Stimulated activated CD4-positive, alpha-beta T cell treated with anti-CD3 and anti-CD28 coated beads, TNF-alpha, amount 100 ng/mL, for 1 hour (primary cell): ENCODE measurements at places on chromosomes 5 and 9.
A peak's percentile ranks its signal among the peaks of the same experiment; 100 is the strongest.

DNA sequence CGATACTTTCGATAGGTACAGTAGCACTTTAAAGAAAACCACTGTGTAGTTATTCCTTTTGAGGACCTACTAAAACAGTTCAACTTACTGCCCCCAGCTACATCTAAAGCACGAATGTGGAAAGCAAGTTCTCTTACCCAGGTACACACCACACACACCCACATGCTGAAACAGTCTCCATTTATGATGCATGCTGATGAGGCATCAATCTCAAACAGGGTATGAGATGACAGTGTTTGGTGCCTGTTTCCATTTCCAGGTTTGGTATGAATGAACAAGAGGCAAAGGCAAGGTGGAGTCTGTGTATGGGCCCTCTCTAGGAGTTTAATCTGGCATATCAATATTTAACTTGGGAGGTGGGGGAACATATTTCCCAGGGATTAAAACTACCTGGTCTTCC, 13.9 kb downstream of the HMGXB3 start:
- DNase-seq, result no peak

DNA sequence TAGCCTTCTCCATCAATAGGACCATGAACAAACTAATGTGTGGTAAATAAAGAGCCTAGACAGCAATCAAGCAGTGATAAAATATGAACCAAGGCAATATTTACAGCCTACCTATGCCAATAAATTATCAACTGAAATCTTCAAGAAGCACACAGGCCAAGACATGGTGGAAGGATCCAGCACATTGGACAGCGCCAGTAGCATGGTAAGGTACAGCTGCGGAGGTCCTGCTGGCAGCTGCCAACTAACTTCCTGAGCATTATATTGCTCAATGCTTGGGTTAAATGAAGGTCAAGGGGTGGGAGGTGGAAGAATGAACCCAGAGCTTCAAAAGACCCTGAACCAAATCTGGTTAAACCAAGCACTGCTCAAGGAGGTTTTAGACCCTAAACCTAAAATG, 16.5 kb upstream of the SPDL1 start:
- no peak for DNase-seq

DNA sequence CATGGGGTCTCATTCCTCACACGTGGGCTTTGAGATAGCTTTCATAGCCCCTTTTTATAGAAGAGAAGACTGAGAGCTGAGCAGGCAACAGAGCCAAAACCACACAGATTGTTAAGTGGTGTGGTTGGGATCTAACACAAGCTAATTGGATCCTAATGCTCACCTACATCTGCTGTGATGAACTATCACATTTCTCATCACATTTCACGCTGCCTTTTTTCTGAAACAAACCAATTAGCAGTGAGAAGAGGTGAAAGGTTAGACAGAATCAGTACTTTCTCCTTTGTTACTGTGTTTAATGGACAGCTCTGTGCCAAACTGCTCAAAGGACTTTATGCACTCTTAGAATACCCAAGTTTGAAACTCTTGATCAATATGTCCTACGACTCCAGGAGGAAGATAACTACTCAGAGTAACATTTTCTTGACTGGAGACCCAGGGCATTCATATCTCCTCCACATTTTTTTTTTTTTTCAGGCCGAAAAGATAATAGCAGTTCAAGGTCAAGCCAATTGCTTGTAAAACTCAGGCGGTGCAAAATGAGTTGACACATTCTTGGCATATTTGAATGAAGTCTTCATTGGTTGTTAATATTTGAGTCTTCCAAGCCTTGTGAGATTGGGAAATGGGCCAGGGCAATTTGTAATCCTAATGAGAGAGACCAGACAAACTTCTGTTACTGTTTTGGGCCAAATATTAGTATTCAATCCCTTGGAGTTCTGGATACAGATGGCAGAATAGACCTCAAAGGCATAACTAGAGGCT, 138.4 kb downstream of the KCTD16 start:
- DNase-seq, result no peak

GRCh38 chr9:128947527-128948301, at the start of the genes DOLK and NUP188:
Gene DOLK, minus strand, starts transcription at chr9:128947603. Its CDS starts 300 bp downstream, at chr9:128947303.
Gene NUP188, plus strand, starts transcription at chr9:128947699. Its CDS starts 21 bp downstream, at chr9:128947720.
- DNase-seq, result peak; percentile 93

- DNase-seq, result no peak
Observed at GRCh38 chr5:157820593-157821252, 38.2 kb downstream of the CLINT1 start.

GRCh38 chr9:87245271-87245670, 252.4 kb upstream of the DAPK1 start:
- DNase-seq, result no peak

DNA sequence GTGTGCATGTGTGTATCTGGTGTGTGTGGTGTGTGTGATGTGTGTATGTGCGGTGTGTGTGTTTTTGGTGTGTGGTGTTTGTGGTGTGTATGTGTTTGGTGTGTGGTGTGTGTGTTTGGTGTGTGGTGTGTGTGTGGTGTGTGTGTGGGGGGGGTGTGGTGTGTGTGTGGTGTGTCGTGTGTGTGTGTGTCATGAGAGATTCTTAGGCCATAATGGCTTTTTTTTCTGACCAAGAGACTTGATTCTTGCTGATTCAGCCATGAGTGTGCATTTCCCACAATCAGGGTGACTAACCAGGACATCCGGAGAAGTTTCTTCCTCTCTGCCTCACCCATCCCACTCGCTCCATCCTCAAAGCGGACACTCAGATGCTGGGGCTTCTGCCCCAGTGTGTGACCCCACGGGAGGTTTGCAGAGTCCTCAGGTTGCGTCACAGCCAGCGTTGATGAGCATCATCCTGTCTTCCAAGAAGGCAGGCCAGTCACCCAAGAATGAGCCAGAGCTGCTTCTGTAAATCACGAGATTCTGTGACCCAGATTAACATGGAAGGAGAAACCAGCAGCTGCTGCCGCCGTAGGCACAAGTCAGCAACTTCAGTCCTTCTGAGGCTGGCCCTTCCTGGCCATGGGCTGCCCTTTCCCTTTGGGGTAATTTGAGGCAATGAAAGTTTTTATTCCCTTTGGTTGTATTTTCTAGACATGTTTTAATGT, 12.5 kb upstream of the CTSL start:
- no peak for DNase-seq

GRCh38 chr5:53112909-53113308, 3.4 kb upstream of the MOCS2 start:
- no peak for DNase-seq

DNA sequence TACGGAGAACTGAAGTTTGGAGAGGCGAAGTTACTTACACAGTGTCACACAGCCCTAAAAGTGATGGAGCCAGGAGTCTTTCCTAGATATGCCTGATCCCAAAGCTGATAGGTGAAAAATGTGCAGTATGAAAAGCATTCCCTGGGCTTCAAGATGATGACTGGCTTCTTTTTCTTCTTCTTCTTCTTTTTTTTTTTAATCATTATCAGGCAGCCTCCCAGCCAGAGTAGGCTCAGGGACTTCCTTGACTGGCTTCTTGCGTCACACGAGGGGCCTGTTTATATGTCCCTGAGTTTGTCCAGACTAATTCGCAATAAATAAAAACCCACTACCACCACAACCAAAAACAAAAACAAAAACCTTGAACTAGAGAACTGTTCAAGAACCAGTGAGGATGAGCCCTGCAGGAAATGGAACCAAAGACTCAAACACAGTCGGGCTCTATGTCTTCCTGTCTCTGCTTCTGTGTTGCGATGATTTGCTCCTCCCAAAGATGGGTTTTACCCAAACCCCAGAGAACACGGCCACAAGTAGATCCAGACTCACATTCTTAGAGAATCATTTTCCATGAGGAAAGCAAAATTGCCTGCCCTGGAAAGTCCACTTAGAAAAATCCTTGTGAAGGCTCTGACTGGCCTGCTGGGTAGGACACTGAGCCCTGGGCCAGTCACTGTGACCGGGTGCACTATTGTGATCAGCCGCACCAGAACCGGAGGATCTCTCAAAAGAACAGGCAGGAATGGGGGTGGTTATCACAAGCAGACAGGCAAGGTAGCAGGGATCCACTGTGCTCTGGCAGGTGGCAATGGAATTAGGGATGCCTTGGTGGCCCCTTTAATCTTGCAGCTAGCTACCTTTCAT, 38.0 kb upstream of the ADAM19 start:
- DNase-seq, result no peak

DNA sequence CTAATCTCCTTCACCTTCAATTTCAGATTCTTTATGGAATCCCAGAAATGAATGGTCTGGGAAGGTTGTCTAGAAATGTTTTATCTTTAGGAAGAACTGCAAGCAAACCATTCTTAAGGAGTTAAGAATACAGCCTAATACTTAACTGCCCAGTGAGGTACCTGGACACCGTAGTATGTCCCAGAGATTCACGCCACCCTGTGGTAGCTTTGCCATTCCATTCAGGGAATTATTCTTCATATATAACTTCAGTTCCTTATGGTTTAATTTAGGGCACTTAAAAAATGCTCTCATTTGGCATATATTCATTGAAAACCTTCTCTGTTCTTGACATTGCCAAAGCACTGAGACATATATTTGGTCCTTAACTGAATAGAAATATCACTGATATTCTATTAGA, 49.7 kb downstream of the ACTBL2 start:
- no peak for DNase-seq

- DNase-seq, result no peak
Observed at GRCh38 chr9:86526021-86526420, 171.8 kb upstream of the TUT7 start.
